ENCODE measurements at places on chromosomes 11 and 22.

DNA sequence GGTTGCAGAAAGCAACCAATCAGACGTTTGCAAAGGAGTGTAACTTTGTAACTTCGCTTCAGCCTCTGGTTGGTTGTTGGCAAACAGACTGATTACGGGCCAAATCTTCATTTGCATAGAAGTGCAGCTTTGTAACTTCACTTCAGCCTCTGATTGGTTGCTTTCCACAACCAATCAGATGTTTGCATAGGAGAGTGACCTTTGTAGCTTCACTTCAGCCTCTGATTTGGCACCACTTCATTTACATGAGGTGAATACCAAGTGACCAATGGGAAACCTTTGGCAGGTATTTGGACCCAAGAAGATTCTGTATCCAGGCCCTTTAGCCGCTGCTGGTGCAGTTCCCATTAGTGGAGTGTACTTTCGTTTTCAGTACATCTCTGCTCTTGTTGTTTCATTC is 16.0 kb downstream of the USP47 start:
- no peak for DNase-seq

DNA sequence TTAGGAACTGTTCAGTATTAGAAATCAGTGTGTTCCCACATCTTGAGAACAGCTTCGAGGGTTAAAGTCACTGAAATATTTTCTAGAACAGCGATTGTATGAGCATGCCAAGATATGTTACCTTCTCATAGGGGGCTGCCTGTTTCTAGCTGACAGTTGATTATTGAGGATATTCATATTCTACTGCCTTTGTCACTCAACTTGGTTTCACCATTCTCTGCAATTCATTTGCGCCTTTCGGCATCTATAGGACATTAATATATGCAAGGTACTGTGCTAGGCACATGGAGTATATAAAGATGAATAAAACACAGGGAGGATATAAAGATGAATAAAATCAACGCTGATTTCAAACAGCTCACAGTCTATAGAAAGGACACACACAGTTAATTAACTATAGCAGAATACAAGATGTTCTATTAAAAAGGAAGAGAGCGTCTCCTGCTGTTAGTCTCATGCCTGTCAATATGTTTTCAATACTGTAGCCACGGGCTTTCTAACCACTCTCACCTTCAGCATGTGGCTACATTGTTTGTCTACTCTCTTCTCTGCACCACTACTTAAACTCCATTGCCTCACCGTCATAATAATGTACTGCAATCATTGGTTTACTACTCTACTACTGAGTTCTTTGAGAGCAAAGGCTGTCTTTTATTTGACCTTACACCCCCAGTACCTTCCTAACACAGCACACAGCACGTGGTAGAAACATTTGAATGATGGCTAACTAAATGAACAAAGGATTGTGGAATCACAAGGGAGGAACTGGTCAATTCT is 81.9 kb downstream of the RAB30 start:
- no peak for DNase-seq

DNA sequence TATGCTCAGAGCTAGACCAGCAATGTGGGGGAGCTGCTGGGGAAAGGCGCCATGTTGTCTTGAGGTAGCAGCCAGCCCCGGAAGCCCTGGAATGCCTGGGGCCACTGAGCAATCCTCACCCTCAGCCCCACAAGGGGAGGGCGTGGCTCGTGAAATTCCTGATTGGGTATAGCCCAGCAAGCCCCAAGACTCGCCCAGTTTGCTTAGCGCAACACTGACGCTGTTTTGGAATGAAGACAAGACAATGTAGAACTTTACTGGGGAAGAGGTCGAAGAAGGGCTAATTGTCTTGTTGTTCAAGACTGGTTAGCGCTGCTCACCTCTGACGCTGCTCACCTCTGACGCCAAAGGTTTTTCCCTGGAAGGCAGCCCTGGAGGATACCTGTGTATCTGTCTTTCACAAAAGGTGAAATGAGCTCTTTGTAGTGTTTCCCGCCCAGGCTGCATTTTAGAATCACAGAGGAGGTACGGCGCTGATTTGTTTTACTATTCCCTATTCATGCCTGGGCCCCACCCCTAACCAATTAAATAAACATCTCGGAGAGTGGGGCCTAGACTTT is 47.6 kb downstream of the ST3GAL4 start:
- no peak for DNase-seq

GRCh38 chr11:64003807-64004589 is 17.8 kb downstream of the OTUB1 start:
- no peak for DNase-seq

DNA sequence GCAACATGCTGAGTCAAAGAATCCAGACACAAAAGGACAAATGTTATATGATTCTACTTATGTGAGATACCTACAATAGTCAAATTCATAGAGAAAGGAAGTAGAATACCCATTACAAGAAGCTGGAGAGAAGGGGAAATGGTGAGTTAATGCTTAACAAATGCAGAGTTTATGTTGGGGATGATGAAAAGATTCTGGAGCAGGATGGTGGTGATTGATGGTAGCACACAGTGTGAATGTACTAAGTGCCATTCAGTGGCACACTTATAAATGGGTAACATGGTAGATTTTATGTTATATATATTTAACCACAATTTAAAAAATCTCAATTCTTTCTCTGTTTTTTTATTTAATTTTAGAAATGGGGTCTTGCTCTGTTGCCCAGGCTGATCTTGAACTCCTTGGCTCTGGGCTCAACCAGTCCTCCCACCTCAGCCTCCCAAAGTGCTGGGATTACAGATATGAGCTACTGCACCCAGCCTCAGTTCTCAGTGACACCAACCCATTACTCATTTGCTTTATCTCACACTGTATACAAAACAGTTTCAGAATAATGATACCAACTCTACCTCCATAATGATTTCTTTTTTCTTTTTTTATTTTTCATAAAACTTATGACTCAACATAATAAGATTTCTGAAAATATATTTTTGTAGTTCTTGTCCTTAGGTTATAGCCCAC is 9.6 kb upstream of the RELA start:
- no peak for DNase-seq

GRCh38 chr22:48574776-48575617 is 1252.7 kb downstream of the BRD1 start:
- DNase-seq = no peak

DNA sequence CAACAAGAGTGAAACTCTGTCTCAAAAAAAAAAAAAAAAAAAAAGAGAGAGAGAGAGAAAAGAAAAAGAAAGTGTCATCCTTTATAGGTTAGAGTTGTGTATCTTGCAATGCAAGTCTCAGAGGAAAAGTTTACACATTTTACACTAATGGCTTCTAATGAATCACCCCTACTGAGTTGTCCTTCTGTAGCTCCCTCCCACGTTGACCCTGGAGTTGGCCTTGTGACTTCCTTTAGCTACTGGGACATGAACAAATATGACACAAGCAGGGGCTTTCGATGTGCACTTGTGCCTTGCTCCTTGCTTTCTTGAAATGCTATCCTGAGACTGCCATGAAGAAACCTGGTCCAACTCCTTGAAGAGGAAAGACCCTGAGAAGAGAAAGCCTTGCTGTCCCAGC is 2.4 kb upstream of the SMCO4 start:
- DNase-seq = no peak

Data from T-helper 9 cell (primary cell).